ENCODE measurements at places on chromosomes 7 and 10.

- no peak for DNase-seq
Measured at GRCh38 chr10:133158756-133159610, 1.0 kb upstream of the KNDC1 start.

DNA sequence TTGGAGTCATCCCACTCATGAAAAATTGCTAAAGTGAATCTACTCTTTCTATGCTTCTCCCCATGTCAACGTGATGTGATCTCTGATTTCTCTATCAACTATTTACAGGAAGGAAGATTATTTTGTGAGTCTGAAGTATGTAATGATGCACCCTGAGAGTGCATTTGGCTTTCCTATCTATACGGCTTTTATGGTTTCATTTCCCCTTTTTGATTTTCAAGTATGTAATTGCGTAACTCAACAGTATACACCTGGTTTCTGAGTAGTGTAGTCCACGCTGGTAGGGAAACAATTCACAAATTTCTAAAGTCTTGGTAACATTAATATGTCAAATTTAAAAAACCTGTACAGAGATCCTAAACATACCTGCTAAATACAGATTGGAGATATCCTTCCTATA lies 194.7 kb upstream of the SEMA3A start:
- no peak for DNase-seq

DNA sequence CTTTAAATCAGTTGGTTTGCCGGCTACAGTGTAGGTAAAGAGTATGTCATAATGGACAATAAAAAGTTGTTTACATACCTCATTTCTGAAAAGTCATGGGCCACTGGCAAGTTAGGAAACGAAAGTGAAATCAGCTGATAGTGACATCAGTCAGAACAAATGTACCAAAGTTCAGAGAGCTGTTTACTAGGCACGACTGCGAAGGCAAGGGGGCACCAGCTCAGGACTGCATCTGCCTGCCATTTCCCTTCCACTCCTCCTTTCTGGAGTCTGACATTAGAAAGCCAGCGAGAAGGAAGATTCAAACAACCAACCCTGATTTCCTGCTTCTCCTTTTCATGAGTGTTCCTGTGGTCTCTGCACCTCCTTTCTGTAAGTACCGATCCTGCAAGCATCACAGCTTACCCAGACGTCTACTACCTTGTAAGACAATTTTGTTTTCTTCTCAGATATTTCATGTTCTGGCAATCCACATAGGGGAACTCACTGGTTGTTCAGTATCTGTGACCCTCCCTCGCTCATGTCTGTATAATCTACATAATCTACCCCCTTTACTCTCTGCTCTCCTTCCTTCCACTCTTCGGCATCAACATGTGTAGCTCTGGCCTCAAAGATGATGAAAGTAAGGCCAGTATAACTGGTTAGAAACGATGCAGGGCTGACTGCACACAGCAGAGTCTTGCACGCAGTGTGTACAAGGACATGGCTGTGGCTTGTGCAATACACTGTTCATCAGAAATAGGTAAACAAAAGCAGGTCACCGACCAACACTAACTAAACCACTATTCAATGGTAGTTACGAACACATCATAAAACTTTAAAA lies at the start of gene TMEM140:
TMEM140 (plus strand) TSS at position 174 of the 823 bp plus-strand sequence. CDS start 16,370 bp downstream, outside the sequence.
- DNase-seq: peak; percentile 59

GRCh38 chr7:74252893-74253292 lies 1.3 kb downstream of the RFC2 start:
- DNase-seq: no peak

GRCh38 chr10:128086003-128086863 lies 40.0 kb downstream of the MKI67 start:
- DNase-seq: no peak

DNA sequence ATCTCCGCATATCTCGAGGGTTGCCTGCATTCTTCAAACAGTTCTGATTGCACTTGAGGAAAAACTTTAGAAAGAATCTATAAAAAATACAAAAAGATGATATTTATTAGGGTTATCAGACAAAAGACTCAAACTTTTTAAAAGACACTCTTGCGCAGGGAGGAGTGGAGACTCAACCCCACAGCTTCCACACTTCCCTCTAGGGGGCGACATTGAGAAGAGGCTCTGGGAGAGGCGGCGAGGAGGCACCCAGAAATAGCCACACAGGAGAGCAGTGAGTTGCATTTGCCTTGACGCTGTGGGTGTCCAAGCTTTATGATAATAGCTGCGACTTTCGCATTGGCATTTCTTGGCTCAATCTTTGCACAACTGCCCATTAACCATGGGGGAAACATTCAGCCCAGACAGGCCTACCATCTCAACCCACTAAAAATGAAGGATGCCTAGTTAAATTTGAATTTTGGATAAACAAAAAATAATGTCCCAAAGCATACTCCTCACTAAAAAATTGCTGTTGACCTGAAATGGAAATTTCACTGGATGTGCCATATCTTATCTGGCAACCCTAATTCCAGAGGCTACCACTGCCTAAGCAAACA lies 86.2 kb downstream of the EBF3 start:
- DNase-seq: no peak

- no peak for DNase-seq
Measured at GRCh38 chr10:85532773-85533172, 833.8 kb downstream of the GRID1 start.

DNA sequence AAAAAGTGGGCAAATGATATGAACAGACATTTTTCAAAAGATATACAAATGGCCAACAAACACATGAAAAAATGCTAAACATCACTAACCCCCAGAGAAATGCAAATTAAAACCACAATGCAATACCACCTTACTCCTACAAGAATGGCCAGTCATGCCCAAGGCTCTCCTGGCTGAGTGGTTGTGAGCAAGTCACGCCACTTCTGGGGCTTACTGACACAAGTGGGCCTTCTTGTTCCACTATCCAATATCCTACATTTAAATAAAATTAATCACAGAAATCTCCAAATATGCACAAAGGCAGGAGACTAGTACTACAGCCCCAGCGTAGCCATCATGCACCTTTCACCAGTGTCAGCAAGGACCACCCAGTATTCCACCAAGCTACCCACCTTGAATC lies 181.9 kb downstream of the TNS3 start:
- DNase-seq: no peak

GRCh38 chr10:15856328-15857015 lies 3.8 kb downstream of the MINDY3 start:
- DNase-seq: no peak

- DNase-seq: no peak
Measured at GRCh38 chr7:129228633-129229032, 3.8 kb downstream of the AHCYL2 start.

DNA sequence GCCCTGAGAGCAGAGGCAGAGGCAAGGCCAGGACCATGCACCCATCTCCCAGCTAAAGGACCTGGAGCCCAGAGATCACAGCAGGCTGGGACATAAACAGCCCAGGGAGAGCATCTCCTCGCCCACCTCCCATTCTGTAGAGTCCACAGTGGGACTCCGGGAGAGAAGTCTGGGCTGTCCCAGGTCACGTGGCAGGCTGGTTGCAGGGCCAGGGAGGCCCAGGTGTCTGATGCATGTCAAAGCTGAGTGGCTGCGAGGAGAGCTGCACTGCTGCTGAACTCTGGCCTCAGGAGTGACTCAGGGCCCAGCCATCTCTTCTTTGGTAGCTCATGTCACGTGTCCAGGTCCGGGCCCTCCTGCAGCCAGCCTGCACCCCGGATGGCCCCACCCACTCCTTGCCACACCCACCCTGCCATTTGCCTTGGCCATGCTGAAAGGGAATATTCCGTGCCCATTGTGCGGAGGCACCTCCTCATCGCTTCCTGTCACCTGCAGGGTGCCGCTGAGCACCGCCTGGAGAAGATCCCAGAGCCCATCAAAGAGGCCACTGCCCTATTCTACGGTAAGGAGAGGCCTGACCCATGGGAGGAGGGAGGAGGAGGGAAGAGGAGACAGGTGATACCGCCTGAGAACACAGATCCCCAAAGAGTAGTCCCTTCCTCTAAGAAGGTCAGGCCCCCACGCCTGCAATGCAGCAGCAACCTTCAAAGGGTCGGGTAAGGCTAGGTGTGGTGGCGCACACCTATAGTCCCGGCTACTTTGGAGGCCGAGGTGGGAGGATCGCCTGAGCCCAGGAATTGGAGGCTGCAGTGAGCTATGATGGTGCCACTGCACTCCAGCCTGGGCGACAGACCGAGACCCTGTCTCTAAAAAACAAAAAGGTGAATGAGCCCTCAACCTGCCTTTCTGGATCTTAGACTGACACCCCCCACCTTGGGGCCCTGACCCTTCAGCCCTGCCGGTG lies 12.6 kb upstream of the SH2B2 start:
- DNase-seq: no peak

DNA sequence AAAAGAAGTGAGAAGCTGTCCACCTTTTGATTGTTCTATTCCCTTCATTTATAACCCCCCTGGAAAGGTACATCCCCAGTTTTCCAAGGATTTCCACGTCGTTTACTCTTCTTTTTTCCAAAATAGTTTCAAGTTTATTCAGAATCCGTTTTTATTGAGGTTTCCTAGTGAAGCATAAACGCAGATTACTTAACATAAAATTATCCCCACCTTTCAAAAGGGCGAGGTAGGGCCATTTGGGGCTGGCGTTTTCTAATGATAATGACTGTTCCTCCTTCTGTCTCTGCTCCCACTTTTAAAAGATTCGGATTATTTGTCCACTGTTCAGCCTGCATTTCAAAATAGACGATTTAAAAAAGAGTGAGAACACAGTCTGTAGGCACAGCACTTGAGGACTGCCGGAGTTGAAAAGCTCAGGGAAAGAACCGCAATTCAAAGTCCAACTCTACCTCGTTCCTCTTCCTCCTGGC lies 165.2 kb upstream of the PPP1R3A start:
- DNase-seq: no peak

- no peak for DNase-seq
Measured at GRCh38 chr10:27713941-27714340, 31.7 kb downstream of the MKX start.

DNA sequence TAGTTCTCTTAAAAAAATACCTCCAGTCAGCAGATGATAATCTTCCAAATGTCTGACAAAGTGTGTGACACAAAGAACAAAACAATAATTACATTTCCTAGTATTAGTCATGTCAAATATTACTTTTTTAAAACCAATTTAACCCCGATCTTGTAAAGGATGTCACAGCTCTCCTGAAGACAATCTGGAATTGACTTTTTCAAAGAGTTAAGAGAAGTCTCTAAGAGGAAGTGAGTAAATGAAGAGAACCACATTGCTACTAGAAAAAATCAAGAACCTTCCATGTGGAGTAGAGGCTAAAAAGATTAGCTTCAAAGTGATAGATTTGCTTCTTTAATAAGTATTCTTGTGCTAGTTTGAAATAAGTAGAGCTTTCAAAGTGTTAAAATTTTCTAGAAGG lies 218.2 kb upstream of the IMMP2L start:
- DNase-seq: no peak

DNA sequence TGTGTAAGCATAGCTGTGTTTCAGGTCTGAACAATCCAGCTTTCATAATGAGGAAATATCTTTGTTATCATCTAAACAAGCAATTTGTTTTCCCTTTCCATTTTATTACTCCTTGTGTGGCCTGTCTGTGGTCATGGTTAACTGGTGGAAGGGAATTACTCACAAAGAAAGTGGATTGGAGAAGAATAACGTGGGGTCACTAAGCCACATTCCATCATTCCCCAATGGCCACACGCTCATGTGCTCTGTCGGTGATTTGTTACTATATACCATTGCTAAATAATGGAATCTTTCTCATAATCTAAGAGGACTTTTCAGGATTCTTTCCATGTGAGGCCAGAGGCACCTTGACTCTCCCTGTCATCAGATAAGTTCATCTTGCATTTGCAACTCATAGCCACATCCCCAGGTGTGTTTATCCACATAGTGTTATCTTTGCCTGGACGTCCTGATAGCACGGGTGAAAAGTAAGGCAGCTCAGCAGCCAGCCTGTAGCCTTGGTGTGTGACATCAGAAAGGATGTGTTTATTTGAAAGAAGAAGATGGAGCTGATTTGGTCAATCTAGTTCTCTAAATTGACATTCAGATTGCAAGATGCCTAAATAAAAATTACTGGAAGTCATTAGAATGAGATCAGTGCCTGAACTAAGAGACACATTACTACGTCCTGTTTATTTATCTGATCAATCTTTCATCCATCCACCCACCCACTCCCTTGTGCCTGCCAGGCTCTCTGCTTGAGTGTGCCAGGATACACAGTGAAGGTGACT lies 128.9 kb downstream of the CELF2 start:
- DNase-seq: no peak

GRCh38 chr10:3774018-3774813 lies 10.8 kb downstream of the KLF6 start:
- DNase-seq: no peak

DNA sequence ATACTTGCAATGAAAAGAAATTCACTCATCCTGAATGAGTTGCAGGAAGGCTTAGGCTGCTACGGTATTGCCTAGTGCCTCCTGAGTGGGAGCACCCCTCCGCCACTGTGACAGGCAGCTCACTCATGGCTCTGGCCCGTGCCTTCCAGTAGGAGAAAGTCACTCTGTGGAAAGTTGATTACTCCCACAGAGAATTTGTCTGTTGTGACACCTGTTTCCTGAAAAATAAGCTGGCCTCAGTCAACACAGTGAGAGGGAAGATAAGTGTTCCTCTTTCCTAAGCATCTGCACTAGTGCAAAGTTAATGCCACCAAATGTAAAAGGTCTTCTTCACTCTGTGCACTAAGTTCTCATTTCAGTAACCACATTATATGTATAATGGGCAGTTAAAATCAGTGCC lies 158.8 kb upstream of the INHBA start:
- DNase-seq: no peak

GRCh38 chr10:61108915-61109314 lies 164.9 kb upstream of the RHOBTB1 start:
- DNase-seq: no peak

DNA sequence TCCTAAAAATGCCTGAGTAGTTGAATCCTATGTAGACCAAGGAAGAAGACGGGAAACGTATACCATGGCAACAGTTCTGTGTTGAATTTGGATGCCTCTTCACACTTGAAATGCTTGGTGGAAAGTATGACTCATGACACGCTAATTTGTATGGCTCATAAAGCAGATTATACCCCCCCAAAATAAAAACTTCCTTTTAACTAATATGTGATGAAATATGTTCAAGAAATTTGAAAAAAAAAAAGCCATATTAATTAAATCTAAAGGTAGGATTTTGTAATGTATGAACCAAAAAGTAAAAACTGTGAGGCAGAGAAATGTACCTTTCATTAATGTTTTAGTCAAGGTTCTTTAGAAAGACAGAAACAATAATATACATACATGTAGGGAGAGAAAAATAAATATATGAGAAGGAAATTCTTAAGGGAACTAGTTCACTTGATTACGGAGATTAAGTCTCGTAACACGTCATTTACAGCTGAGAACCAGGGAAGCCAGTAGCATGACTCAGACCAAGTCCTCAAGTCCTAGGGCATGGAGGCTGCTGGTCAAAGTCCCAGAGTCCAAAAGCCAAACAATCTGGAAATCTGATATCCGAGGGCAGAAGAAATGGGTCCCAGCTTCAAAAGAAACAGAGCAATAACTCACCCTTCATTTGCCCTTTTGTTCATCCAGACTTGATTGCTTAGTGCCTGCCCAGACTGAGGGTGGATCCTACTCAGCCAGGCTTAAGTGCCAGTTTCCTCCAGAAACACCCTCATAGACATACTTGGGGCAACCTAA lies 485.1 kb downstream of the SEMA3D start:
- no peak for DNase-seq
